Activated T-cell treated with anti-CD3 and anti-CD28 coated beads, Interleukin-2, amount 50 U/mL, for 1 hour (primary cell): ENCODE measurements at places on chromosomes 12 and 14.
A peak's percentile ranks its signal among the peaks of the same experiment; 100 is the strongest.

DNA sequence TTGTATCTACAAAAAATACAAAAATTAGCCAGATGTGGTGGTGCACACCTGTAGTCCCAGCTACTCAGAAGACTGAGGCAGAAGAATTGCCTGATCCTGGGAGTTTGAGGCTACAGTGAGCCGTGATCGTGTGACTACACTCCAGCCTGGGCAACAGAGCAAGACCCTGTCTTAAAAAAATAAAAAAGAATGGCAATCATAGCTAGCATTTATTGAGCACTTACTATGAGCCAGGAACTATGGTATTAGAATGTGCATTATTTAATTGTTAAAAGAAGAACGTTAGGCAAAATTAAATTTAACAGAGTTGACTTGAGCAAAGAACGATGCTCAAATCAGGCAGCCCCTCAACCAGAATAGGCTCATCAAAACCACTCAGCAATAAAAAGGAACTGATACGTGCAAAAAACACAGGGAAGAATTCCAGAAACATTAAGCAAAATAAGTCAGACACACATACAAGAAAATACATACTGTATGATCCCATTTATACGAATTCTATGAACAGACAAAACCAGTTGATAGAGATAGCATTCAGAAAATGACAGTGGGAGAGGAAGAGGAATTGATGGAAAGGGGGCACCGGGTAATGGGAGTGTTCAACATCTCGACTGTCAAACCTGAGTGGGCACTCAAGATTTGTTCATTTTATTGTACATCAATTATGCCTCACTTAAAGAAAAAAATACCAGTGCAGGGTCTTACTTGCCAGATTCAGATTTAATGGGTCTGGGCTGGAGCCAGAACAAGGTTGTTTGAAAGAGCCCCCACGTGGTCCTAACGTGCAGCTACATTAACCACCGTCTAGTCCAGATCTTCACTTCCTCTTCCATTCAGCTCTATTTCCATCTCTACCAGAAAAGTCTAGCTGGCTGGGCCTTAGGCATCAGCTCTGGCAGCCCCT, 8.0 kb downstream of the SCNN1A start:
- no peak for DNase-seq

DNA sequence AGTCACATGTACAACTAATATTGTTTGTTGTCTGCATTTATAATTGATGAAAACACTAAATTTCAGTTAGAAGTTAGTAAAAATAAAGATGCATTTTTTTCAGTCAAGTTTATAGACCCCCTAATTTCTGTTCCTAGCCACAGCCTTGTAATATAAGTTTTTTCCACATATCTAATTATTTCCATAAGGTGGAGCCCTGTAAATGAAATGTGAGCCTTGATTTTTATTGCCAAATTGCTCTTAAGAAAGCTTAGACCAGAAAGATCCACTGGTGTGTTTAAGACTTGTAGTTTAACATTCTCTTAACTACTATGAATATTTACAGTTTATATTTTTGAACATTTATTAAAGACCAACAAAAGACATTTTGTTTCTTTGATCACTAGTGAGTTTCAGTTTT, 322.1 kb upstream of the RGS6 start:
- no peak for DNase-seq

DNA sequence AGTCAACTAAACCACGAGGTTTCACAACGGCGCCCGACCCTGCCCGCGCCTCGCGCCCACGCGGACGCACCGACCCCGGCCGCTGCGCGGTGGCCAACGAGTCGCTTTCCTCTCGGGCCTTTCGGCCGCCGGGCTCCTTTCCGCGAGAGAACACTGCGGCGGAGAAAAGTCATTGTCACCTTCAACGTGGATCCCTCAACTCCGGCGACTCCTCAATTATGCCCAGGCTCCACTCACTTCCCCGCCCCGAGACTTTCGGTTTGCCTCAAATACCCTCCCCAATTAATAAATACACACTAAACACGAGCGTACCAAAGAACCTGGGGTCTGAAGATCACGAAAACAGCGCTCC, 450 bp downstream of the SINHCAF start:
- DNase-seq = peak; percentile 48

- no peak for DNase-seq
These were observed 70.9 kb downstream of the VWF start for GRCh38 chr12:6053541-6053940.

- no peak for DNase-seq
These were observed 123.3 kb downstream of the NCOR2 start for GRCh38 chr12:124443931-124444712.

DNA sequence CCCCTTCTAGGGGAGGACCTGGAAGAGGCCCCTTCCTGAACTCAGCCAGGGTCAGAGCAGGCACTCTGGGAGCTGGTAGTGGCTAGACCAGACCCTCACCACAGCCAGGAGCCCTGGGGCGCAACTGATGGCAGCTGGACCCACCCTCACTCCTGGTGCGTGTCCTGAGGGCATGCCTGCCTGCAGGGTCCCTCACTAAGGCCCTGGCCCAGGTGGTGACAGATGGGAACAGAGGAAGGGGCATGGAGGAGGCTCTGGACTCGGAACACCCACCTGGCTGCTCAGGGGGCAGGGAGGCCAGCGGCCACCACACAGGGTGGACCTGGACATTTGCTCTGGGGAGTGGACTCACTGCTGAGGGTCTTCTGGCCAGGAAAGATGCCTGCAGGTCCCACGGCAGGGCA, 342.2 kb upstream of the SFSWAP start:
- DNase-seq = no peak

GRCh38 chr12:108831309-108831991, 25.9 kb downstream of the SSH1 start:
- DNase-seq = no peak

DNA sequence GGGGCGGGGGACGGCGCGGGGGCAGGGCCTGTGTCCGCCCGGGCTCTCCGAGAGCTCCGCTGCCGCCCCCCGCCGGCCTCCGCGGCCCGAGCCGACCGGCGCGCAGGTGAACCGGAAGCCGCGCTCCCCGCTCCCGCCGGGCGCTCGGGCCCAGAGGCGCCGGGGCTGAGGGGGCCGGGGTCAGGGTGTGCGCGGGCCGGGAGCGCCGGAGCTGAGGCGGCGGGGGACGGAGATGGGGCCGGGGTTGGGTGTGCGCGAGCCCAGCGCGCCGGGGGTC, 431 bp downstream of the HIP1R start:
- peak; percentile 45 for DNase-seq

GRCh38 chr14:39109893-39110715, 4.0 kb upstream of the GEMIN2 start:
- DNase-seq = no peak

GRCh38 chr12:123634142-123634561, 523 bp downstream of the GTF2H3 start:
- no peak for DNase-seq

DNA sequence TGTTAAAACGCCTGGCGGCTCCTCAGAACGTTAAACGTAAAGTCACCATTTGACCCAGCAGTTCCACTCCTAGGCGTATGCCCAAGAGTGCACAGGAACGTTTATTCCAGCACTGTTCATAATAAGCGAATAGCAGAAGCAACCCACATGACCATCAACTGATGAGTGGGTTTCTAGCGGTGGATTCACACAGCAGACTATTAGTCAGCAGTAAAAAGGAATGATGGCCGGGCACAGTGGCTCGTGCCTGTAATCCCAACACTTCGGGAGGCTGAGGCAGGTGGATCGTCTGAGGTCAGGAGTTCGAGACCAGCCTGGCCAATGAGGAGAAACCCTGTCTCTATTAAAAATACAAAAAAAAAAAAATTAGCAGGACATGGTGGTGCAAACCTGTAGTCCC, 22.4 kb upstream of the FBRSL1 start:
- DNase-seq = no peak

GRCh38 chr12:114420182-114420943, 14.4 kb upstream of the TBX5 start:
- DNase-seq = no peak

DNA sequence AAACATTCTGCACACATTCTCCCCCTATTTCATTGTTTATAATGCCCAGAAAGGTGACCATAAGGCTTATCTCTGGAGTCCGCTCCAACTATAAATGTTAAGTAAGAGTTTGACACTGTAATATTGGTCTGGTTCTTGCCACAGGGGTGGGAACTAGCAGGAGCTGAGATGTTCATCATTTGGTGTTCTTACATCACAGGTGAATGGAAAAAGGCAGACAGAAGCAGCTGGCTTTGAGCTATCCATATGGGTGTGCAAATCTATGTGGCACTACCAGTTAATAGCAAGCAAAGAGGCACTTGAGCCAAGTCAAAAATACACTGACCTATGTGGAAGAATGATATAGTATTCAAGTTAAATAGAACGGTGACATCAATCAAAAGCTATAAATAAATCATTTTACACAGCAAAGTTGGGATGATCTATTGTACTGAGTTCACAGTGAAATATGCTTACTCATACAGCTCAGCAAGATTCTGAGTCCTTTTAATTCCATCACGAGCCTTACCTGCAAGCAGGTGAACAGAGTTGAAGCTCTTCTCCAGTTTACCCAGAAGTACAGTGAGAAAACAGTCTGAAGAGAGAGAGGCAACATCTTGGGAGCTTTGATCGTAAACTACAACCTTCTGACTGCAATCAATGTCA, 43.2 kb downstream of the DUSP16 start:
- no peak for DNase-seq

DNA sequence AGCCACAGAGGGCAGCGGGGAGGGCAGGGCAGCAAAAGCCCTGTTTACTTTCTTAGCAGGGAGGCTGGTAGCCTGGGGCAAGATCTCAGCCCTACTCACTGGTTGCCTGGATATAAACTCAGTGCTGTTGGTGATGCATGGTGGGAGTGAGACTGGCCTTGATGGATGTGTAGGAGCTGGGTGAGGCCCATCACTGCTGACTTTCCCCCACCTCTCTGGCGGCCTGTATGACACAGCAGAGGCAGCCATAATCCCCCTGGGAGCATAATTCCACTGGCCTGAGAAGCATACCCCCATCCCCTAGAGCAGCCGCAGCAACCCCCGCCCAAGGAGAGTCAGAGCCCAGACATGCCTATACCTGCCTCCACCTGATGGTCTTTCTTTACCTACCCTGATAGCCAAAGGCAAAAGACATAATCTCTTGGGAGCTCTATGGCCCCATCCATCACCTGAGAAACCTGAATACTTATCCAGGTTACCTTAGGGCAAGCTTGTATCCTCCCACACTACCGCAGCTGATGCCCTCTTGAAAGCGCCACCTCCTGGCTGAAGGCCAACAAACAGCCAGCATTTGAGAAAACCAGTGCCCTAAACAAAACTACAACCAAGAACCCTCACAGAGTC, 59.3 kb downstream of the DNAI7 start:
- DNase-seq = no peak

- no peak for DNase-seq
These were observed at the start of gene TRHDE for GRCh38 chr12:72272091-72272661. Gene TRHDE (plus strand): TSS chr12:72272370. CDS start chr12:72272644, 274 bp downstream.

DNA sequence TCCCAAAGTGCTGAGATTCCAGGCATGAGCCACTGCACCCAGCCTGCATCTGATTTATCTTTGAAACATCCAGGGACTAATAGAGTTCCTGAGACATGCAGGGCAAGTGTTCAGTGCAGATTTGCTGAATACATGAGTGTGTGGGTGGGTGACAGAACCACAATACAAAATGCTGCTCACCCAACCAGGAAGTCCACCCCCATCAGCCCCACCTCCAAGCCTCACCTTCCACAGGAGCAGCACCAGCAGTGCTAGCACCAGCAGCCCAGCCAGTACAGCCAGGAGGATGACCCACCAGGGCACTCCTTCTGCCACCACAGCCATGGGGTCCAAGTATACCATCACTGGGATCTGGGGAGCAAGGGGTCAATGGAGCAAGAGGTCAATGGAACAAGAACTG, 20.0 kb downstream of the ITGA7 start:
- no peak for DNase-seq

GRCh38 chr12:56222531-56222895, 791 bp upstream of the RNF41 start:
- DNase-seq = no peak

- DNase-seq = no peak
These were observed 52.7 kb downstream of the PLBD1 start for GRCh38 chr12:14514946-14515345.

DNA sequence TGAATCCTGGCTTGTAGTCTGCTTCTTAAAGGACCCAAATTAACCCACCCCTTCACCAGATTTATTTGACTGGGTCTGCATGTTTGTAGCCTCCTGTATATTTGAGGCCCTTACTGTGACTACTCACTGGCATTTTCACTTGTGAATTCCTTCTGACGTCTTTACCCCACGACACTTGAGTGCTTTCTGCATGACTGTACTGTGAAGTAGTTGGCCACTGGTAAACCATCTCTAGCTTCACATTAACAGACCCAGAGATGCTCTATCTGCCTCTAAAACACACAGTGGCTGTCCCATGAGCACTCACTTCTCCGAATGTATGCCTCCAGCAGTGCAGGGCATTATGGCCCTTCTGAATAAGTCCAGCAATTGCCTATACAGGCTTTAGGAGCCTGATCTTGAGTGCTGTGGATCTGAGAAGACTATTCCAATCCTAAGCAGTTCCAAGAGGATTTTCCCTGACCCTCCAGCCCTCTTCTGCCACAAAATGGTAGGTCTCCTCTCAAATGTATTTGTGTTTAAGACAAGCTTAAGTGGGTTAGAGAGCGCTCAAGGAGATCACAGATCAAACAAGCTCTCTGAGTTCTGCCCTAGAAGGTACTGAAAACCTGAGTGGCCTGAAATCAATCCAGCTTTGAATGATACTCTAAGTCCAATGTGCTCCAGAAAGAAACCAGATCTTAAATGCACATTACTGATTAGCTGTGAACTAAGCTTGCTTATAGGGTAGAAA, 534.7 kb downstream of the RPS29 start:
- no peak for DNase-seq

DNA sequence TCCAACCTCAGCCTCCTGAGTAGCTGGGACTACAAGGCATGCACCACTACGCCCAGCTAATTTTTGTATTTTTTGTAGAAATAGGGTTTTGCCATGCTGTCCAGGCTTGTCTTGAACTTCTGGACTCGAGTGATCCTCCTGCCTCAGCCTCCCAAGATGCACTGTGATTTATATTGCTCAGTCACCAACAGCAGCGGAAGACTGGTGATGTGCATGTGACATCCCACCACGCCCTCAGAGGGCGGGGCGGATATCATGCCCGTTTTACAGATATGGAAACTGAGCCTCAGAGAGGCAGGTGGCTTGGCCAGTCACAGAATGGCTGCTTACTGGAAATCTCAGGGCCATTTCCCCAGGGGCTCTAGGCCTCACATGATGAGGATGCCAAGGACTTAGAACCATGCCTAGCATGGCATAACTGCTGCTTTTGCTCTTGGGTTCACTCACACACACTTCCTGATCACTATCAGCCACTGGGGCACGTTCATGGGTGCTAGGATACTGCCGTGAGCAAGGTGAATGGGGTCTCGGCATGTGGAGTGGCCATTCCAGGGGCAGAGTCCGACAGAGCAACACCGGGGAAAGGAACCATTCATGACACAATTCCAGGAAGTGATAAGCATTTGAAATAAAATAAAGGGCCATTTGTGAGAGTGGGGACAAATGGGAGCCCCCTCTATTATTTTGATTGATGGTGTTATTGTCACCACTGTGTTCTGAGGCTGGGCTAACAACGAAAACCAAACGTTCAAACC, 31.9 kb downstream of the RBM19 start:
- DNase-seq = no peak

GRCh38 chr14:68594737-68595380, 198.0 kb downstream of the ZFP36L1 start:
- DNase-seq = no peak
